CD4-positive, alpha-beta T cell treated with Interleukin-2 at 100 ng/mL for 4 hours (primary cell): ENCODE measurements at places on chromosomes 1 and 21.

DNA sequence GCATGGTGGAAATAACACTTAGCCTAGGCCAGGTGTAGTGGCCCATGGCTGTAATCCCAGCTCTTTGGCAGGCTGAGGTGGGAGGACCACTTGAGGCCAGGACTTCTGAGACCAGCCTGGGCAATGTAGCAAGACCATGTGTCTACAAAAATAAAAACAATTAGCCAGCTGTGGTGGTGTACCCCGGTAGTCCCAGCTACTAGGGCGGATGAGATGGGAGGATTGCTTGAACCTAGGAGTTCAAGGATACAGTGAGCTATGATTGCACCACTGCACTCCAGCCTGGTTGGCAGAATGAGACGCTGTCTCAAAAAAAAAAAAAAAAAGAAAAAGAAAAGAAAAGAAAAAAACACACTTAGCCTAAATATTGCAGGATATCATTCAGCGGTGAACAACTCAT is 20.9 kb downstream of the AK4 start:
- DNase-seq: no peak

GRCh38 chr21:29379517-29380054 is 80.9 kb downstream of the BACH1 start:
- DNase-seq: no peak

DNA sequence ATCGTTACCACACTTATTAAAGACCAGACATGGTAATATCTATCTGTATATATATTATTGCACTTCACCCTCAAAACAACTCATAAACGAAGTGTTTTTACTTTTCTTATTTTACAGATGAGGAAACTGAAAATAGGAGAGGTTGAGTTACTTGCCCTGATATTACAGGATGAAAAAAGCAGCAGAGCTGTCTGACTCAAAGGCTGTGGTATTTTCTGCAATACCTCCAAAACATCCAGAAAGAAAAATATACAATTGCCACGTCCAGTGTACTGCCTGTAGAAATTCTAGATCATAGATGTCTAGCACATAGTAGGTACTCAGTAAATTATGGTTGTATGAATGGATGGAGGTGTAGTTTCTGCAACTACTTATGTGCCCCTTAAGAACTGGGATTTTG is 5.2 kb upstream of the TARBP1 start:
- DNase-seq: no peak

DNA sequence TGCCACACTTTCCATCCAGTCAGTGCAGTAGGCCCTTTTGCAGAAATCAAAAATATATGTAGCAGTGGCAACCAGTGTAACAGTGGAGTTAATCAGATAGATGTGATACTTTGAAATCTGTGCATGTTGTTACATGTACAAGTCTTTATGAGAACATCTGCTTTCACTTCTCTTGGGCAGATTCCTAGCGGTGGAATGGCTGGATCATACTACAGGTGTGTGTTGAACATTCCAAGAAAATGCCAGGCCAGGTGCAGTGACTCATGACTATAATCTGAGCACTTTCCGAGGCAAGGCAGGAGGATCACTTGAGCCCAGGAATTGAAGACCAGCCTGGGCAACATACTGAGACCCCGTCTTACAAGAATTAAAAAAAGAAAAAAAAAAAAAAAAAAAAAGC is 55.3 kb downstream of the GNB1 start:
- no peak for DNase-seq

DNA sequence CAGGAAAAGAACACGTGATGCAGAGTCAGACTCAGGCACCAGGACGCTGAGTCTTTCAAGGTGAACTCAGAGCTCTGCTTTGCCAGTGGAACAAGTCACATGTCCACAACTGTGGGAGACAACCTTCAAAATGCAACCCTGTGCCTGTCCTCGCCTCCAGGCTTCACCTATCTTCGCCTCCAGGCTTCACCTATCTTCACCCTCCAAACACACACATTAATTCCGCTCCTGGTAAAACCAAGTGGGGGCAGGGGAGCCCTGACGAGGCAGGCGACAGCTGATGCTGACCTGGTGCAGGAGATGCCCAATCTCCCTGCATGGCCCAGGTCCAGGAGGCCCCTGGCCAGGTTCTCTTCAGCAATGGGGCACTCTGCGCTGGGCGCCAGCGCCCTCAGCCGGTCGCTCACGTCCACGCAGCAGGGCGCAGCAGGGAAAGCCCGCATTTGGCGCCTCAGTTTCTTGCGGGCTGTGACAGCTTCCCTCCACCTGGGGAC is 28.0 kb upstream of the LSS start:
- DNase-seq: no peak
